ENCODE measurements at places on chromosomes 1 and 21. TPM values are rescaled to one million over a fixed set of nuclear protein-coding genes. Genes with fewer than 3 reads are reported as not detected.

- no peak for DNase-seq
Observed at GRCh38 chr1:150235294-150235851, 539 bp downstream of the ANP32E start.

DNA sequence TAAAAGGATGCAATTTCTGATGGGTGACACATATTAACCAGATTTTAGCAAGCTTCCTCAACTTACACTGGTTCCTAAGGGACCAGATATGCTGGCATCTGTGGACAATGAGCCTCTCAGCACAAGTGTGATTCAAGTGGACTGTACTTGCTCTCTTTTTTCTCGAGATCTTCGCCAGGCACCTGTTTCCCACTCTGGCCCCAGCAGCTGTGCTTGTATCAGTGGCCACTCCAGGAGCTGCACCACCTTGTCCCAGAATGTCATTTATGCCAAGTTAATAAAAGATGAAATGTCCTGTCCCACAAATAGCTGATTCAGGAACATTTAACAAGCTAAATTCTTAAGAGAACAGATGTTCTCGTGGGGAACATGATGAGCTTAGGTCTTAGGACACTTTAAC lies 14.6 kb downstream of the C1orf198 start:
- no peak for DNase-seq

The HIVEP3 gene
- 0.78 TPM for total RNA-seq

DNA sequence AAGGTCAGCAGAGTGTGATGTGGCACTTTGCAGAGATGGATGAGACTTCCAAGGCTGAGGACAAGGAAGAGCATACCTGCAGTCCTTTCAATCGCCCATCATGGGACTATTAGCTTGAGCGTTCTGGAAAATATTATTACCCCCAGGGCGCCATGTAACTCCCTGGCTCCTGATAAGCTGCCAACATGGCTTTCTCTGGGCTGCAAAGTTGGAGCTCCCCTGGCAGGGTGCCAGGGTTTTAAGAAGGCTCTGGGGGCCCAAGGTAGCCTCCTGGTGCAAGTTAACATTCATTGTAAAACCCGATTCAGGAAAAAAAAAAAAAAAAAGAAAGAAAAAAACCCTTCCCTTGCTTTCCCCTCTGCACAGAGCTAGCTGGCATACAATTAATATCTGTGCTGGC lies 196.7 kb downstream of the PBX1 start:
- DNase-seq: no peak

The MAP3K6 gene
- 43.0 TPM for total RNA-seq

The CELA3B gene
- not detected for total RNA-seq

The CELSR2 gene
- 10.5 TPM for total RNA-seq

- DNase-seq: no peak
Observed at GRCh38 chr1:7842517-7842916, 10.3 kb downstream of the UTS2 start.

DNA sequence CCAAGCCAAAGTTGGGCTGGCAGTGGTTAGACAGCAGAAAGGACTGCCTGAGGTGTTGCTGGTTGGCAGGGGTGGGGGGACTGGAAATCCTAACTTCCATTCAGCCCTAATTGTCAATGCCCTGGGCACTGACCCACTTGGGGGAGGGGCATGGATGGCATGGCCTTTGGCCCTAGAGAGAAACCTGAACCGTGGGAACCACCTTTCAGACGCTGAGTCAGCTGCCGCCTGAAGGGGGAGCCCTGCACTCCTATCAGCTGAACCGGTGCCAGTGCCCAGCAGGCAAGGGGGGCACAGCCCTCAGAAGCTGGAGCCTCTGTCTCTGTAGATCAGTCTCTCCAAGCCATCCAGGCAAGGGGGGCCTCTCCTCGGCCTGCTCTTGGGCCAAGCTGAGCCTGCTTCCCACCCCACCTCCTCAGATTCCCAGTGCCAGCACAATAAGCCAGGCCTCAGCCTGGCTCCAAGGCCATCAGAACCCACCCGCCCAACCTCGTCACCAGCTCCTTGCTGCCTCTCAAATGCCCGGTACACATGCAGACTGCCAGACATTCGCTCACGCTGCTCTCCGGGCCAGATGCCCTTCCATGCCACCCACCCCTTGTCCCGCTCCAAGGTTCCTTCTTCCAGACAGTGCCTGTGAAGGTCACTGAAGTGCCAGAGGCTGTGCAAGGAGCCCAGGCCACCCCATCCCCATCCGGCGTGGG lies 11.6 kb downstream of the TINAGL1 start:
- DNase-seq: peak; percentile 84

GRCh38 chr1:109984190-109984455 lies 442 bp upstream of the AHCYL1 start:
- no peak for DNase-seq

The FAM72B gene
- total RNA-seq: 2.5 TPM

DNA sequence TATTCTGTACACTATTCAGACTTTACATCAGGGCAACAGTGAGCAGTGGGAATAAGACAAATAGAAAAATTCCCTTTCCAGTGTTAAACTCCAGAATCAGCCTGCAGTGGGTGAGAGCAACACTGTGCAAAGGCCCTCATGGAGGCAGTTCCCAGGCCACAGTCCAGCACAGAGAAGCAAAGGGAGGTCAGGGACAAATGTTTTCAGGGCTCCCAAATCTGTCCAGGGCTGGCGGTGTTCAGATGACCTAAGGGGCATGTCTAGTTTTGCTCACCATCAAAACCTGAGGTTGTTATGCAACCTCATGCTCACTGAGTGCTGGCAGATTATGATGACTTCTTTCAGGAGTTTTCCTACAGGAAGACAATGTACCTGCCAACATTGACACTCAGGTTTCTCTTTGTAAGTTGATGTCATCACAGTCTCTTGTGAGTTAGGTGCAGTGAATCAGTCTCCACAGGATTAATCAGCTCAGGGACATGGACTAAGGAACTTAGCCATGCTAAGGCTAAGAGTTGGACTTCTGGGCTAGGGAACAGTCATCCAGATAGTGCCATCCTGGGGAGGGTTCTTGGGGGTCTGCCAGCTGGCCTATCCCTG lies 3.6 kb upstream of the LCE5A start:
- DNase-seq: no peak

GRCh38 chr1:200659269-200659668 lies 10.4 kb downstream of the DDX59 start:
- DNase-seq: no peak

- DNase-seq: no peak
Observed at GRCh38 chr21:43201491-43201890, 32.7 kb downstream of the CRYAA start.

The ADAM30 gene
- total RNA-seq: not detected

GRCh38 chr1:41348394-41348793 lies 12.8 kb upstream of the FOXO6 start:
- no peak for DNase-seq

- DNase-seq: no peak
Observed at GRCh38 chr21:43885721-43886120, 20.7 kb downstream of the AGPAT3 start.

GRCh38 chr1:95916616-95917015 lies 682.6 kb downstream of the RWDD3 start:
- no peak for DNase-seq

DNA sequence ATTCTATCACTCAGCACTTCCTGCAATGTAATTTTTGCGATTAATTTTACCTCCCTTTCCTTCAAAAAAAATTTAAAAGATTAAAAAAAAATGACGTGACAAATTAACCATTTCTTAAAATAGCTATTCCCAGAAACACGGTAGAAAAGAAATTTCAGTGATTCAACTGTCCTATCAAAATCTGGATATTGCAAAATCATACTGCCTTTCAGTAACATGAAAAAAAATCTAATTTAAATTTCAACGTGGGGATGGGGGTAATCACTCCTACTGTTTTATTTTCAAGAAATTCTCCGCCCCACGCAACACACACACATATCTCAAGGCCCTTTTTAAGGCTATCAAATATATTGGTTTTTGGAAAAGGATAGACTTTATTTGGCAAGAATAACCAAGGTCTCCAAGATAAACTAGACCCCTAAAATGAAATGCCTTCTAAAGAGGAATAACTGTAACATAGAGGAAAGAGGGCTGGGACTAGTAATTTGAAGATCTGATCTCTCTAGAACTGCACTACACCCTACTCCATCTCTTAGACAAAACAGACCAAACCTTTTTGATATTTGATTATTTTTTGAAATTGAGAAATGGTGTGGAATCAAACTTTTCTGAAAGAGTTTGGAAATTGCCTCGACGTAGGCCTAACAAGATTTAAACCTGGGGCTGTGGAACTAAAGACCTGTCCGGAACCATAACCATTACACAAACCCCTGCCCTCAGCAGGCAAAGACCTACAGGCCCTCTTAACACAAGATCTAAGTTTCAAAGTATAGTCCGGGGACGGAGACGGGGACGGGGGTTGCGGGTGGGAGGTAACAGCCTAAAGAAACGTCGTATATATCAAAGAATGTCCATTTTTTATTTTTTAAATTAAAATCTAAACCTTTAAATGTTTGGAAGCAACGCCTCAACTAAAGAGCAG lies 941 bp downstream of the ARNT start:
- no peak for DNase-seq

GRCh38 chr1:110663241-110663640 lies 11.5 kb downstream of the KCNA3 start:
- no peak for DNase-seq

GRCh38 chr1:68015971-68016370 lies 34.5 kb downstream of the DIRAS3 start:
- DNase-seq: no peak

DNA sequence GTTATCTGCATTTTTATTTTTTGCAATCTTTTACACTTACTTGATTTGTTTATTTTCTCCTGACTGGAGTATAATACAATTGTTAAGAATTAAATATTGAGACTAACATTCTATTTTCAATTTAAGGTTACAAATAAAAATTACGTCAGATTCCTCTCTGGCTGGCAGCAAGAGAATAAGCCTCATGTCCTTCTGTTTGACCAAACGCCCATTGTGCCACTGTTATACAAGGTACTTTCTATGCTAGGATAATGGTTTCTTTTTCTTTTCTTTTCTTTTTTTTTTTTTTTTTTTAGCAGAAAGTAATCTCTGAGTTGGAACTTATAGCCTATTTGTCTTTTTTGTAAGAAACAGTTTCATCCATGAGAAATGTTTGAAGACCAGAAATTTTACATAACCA lies 20.0 kb downstream of the DNAJC16 start:
- DNase-seq: no peak

The KLF17 gene
- total RNA-seq: not detected

GRCh38 chr1:243483071-243483771 lies 227.4 kb downstream of the SDCCAG8 start:
- DNase-seq: no peak

- no peak for DNase-seq
Observed at GRCh38 chr1:38991638-38992411, 749 bp downstream of the AKIRIN1 start.

The TPR gene
- total RNA-seq: 116 TPM

GRCh38 chr1:230992100-230992774 lies 13.3 kb downstream of the ARV1 start:
- no peak for DNase-seq

DNA sequence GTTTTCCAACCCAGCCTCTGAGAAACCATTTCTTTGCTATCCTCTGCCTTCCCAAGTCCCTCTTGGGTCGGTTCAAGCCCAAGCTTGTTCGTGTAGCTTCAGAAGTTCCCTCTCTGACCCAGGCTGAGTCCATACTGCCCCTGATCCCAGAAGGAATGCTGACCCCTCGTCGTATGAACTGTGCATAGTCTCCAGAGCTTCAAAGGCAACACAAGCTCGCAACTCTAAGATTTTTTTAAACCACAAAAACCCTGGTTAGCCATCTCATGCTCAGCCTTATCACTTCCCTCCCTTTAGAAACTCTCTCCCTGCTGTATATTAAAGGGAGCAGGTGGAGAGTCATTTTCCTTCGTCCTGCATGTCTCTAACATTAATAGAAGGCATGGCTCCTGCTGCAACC lies 23.8 kb downstream of the EIF2D start:
- no peak for DNase-seq

The NDUFV3 gene
- total RNA-seq: 41.3 TPM

DNA sequence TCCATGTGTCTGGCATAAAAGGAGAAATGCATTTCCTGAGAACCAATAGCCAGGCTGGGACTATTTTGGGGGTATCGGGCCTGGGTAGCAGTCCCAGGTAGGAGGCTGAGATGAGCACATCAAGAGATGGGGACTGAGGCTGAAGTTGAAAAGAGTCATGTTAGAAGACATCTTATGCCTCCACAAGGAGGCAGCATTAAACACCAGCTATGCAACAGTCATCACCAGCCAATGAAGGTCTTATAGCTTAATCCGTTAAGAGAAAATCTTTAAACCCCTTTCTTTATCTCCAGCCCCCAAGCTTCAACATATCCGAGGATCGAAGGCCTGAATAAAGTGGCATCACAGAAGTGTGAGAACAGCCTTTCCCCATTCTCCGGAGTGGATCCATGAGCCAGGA lies 640.7 kb upstream of the PTBP2 start:
- no peak for DNase-seq

The GBP6 gene
- not detected for total RNA-seq

GRCh38 chr1:166166698-166167571 lies at the start of gene FAM78B:
FAM78B (minus strand) TSS chr1:166167001; CDS start chr1:166166248, 753 bp downstream.
- no peak for DNase-seq

Data from osteocyte (in vitro differentiated cells).